ENCODE measurements at places on chromosomes 1 and 21.

GRCh38 chr21:17780539-17780938 lies 38.6 kb downstream of the C21orf91 start:
- no peak for DNase-seq

DNA sequence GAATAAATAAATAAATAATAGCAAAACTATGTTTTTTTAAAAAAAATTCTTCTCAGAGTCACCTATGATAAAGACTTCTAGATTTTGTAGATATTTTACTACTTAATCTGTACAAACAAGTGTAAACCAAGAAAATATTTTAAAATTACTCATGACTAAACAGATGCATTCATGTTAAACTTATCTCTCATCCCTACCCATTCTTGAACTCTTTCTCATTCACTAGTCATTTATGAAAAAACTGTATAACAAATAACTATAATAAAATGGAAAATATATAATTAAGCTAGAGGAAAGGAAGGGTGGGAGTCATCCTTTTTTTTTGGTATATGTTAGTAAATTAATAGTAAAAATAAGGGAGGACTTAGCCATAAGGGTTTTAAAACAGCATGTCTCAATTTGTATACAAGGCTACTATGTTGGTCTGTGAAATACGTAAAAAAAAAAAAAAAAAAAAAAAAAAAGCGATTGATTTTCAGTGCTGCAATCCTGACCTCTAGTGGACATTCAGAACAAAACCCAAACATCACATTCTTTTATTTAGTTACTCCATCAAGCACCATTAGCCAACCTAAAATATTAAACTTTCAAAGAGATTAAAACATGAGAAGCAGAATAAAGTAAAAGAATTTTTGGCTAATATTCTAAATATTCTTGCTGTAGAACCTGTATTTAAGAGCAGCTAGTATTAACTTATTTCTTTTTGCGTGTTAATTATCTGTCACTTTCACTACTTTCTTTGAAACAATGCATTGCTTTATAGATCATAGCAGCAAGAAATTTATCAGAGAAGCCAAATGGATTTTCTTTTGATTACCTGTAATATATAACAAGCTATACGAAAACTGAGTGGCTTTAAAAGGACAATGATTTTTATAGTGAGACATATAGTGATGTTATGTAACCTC lies 255.8 kb upstream of the CACYBP start:
- no peak for DNase-seq

DNA sequence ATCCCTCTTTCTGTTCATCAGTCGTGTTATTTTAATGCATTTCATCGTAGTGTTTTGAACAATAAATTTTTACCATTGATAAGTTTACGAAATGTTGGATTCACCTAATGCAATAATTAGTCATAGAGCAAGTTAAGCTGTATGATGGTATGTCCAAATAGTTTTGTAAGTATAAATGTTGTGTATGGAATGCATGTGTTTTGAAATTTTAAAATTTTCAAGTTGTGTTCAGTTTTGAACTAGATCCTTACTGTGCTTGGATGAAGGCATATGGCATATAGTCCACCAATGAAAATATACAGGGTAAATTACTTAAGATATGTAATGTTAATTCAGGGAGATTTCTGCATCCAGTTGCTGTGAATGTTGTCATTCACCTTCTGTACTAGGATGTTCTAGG lies 2.3 kb downstream of the ZMYM4 start:
- no peak for DNase-seq

- no peak for DNase-seq
Measured at GRCh38 chr1:231679109-231679508, 52.5 kb downstream of the DISC1 start.

DNA sequence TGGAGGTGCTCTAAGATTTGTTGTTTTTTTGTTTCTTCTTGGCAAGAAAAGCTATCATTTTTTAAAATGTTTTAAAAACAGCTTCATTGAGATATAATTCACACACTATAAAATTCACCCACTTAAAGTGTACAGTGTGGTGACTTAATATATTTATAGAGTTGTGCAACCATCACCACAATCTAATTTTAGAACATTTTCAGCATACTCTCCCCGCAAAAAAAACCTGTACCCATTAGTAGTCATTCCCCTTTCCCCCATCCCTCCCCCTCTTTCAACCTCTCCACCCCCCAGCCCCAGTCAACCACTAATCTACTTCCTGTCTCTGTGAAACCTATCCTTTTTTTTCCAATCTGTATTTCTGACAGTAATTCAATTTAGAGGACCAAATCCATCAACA lies 30.6 kb downstream of the ZC3H11B start:
- no peak for DNase-seq

- no peak for DNase-seq
Measured at GRCh38 chr1:101992821-101993575, 3.7 kb downstream of the OLFM3 start.

DNA sequence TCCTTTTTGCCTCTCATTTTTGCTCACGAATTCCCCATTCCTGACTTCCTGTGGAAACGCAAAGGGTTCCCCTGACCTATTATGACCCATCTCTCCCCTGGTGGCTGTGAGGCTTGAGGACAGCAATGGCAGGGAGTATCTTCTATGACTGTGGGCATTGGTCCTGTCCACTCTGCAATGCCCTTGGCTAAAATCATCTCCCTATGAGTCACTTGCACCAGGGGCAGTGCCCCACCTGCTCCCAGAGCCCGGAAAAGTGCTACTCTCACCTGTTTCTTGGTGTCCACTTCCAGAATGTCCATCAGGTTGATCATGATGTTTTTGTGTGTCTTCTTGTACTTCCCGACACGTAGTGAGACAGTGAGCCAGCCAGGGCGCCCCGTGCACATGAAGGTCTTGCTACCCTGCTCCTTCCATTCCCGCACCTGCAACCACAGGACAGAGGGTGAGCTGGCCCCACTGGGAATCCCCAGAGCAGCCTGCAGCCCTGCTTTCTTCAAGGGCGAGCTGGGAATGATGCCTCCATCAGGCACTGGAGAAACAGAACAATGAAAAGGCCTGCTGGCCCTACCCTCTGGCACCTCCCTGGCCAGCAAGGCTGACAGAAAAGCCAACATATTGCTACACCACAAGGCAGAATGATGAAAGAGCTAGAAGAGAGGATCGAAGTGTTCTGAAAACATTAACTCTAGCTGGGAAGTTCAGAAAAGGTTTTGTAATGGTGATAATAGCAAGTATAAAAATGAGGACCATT lies 3.5 kb downstream of the DHCR24 start:
- DNase-seq = no peak

DNA sequence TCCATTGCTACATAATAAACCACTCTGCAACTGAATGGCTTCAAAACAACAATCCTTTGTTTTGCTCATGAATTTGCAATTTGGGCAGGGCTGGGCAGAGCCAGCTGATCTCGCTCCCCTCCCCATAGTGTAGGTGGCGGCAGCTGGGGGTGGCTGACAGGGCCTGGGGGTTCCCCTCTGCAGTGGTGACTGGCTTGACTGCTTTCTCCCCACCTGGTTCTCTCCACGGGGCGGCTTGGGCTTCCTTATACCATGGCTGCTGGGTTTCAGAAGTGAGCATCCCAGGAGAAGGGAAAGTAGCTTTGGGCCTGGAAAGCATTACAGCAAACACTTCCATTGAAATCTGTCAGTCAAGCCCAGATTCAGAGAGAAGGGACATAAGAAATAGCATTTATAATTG lies 129.7 kb upstream of the ZBTB40 start:
- DNase-seq = no peak

GRCh38 chr21:42165901-42166300 lies 53.0 kb upstream of the ABCG1 start:
- no peak for DNase-seq

DNA sequence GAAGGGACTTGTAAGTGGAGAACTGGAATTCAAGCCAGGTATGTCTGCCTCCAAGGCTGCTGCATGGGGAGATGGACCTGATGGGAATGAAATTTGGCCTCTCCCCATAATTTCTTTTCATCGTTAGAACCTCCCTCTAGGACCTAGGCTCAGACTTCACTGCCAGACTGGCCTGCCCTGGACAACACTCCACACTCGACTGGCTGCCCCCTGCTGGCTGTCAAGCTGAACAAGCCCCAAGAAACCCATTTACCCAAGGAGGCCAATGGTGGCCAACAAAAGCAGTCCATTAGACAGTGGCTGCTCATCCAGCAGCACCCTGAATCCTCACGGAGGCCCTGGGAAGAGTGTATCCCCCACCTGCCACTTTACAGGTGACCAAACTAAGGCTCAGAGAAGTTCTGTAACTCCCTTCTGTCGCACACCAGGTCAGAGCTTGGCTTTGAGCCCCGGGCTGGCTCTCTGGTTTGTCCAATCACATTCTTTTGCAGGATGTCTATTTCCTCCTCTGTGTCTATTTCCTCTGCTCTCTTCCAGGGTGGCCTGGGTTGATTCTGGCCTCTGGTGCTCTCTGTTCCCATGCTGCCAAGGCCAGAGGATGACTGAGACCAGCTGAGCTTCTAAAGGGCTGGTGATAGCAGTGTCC lies 3.8 kb downstream of the RNF186 start:
- peak; percentile 20 for DNase-seq

GRCh38 chr1:198220428-198220827 lies 63.6 kb downstream of the NEK7 start:
- no peak for DNase-seq

GRCh38 chr1:192588546-192588945 lies 13.0 kb downstream of the RGS1 start:
- DNase-seq = no peak

DNA sequence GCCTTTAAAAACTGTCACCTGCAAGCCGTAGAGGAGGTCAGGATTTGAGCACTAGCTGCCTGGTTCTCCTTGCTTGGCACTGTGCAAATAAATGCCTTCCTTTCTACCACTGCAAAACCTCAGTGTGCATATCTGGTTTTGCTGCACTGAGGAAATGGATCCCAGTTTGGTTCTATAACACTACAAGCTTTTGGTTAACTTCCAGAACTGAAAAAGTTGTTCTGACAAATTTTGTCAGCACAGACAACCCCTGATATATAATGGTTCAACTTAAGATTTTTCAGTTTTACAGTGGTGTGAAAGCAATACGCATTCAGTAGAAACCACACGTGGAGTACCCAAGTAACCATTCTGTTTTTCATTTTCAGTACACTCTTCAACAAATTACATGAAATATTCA lies 29.8 kb upstream of the GALNT2 start:
- no peak for DNase-seq

- no peak for DNase-seq
Measured at GRCh38 chr1:10874351-10874750, 77.9 kb upstream of the CASZ1 start.

- DNase-seq = no peak
Measured at GRCh38 chr1:155279268-155279667, 2.0 kb downstream of the HCN3 start.

DNA sequence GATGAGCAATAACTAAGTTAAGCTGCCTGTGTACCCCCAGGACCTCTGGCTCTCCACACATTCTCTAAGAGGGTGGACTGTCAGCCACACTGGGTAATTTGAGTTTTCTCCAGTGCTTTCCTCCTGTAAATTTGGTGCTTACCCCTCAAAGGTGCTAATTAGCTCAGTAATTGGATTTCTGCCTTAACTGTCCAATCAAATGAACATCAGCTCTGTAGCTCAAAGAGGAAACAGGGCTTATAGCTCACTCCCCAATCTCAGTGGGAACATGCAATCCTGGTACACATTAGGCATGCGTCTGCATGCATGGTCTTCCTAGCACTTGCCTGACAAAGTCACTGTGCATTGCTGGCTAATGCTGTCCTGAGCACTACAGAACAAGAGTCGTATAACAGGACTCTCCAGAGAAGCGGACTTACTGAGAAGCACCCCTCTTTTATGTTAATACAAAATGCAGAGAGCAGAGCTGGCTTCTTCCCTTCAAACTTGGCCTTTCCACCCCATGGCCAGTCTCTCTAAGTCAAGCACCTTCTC lies 110.1 kb downstream of the NTPCR start:
- no peak for DNase-seq

DNA sequence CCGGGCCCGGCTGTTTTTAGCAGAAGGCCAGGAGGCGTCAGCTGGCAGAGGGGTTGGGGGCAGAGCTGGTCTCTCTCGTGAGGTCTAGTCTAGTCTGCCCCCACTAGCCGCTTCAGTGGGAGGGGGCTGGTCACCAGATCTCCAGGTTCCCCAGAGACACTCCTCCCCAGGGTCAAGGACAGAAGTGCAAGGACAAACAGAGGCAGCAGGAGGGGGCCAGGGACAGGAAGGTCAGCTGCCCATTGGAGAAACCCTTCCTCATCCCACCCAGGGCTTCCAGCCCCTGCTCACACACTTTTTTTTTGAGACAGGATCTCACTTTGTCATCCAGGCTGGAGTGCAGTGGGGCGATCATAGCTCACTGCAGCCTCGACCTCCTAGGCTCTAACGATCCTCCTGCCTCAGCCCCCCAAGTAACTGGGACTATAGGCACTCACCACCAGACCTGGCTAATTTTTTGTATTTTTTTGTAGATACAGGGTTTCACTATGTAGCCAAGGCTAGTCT lies 10.0 kb downstream of the FAM229A start:
- no peak for DNase-seq

DNA sequence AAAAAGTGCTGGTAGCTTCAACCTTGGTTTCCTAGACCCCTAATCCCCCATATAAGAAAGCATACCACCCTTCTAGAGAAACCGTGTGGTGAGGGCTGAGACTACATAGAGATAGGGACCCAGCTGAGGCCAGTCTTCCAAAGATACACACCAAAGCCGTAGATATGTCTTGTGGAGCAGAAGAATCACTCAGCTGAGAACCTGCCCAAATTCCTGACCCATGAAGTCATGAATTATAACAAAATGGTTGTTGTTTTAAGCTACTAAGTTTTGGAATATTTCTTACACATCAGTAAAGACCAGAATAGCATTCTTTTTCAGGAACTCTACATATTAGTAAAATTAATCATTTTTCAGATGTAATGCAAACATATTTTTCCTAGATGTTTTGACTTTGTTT lies 3.3 kb upstream of the SNRPE start:
- no peak for DNase-seq

DNA sequence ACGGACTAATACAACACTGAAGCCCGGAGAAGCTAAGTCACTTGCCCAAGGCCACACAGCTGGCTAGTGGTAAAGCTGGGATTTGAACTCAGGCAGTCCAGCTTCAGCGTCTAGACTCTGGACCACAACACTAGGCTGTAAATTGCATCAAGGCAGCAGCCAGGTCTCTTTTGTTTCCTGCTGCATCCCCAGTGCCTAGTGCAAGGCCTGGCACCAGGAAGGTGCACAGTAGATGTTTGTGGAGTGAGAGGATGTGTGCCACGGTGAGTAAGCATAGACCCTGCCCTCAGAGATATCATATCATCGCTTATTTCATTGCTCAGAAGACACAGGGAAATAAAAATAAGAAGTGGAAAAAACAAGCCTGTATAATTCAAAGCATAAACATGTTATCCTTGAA lies 40.9 kb downstream of the IGSF21 start:
- no peak for DNase-seq

GRCh38 chr1:230749150-230749549 lies 2.0 kb downstream of the CAPN9 start:
- no peak for DNase-seq

GRCh38 chr1:114286179-114286578 lies 132.5 kb upstream of the SYT6 start:
- DNase-seq = no peak

- DNase-seq = no peak
Measured at GRCh38 chr1:196779093-196779492, 4.5 kb downstream of the CFHR3 start.

- no peak for DNase-seq
Measured at GRCh38 chr1:230293390-230293700, 132.8 kb downstream of the PGBD5 start.

- no peak for DNase-seq
Measured at GRCh38 chr1:178328728-178329127, 168.0 kb downstream of the CLEC20A start.
